ENCODE measurements at places on chromosomes 1 and 21.

DNA sequence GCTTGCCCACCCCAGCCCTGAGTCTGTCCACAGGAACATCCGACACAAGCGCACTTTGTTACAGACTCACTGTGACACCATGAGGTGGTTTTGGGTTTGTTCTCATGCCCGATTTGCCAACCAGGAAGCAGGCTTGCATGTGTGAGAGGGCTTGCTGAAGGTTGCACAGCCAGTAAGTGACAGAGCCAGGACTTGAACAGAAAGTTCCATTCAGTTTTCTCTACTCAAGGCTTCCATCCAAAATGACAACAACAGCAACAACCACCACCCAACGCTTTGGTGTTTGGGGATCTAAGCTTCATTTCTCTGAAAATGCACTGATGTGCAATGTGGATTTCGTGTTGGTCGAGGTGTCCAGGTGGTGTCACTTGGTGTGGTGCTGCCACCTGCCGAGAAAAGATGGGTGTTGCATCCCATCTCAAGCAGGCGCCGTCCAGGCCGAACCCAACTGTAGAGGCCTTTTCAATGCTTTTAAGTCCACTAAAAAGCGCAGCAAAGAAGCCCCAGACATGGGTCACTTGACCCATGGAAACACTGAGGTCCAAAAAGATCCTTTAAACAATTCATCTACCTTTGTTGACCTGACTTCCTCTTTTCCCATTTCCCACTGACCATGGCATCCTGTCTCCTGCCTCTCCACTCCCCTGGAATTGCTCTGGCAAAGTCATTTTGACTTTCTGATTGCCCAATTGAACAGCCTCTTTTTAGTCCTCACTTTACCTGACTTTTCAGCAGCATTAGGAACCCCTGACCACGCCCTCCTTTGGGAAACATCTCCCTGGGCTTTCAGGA is 12.2 kb downstream of the CITED4 start:
- peak; percentile 94 for DNase-seq

DNA sequence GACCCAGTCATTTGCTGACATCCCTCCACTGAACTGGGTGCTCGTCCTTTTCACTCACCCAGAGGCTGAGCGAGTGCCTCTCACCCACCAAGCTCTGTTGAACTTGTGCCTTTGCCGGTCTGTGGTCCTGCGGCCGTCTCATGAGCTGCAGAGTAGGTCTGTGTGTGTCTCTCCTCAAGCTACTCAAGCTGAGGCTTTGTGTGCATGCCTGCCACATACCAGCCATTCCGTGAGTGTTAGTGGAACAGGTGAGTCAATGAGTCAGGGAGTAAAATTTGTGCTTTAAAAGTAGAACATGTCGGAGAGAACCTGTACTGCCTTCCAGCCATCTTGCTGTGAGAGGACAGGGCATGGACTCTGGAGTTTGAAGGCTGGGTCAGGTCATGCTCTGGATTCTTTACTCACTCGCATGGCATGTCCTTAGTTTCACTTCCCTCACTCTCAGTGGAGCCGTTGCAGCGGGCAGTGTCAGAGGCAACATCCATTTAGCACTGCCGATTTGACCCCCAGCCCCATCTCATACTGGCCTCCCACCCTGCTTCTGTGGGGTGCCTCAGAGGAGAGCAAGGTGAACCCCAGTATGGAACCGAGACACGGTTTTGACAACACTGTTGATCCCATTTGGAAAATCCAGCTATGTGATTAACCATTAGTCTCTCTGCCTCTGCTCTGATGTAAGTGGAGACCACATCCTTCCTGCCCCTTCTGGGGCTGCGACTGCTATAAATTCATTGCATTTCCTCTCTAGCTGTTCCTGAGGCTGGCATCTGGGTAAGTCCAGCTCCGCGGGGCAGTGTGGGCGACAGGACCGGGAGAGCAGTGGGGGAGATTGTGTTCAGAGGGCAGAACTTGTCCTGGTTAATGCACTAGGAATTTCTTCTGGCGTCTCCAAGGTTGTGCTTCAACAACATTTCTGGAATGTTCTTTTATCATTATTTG is at the start of gene NLRP3:
NLRP3 (plus strand) TSS at position 751 of the 939 bp plus-strand sequence. CDS start 2,628 bp downstream, outside the sequence.
- no peak for DNase-seq

DNA sequence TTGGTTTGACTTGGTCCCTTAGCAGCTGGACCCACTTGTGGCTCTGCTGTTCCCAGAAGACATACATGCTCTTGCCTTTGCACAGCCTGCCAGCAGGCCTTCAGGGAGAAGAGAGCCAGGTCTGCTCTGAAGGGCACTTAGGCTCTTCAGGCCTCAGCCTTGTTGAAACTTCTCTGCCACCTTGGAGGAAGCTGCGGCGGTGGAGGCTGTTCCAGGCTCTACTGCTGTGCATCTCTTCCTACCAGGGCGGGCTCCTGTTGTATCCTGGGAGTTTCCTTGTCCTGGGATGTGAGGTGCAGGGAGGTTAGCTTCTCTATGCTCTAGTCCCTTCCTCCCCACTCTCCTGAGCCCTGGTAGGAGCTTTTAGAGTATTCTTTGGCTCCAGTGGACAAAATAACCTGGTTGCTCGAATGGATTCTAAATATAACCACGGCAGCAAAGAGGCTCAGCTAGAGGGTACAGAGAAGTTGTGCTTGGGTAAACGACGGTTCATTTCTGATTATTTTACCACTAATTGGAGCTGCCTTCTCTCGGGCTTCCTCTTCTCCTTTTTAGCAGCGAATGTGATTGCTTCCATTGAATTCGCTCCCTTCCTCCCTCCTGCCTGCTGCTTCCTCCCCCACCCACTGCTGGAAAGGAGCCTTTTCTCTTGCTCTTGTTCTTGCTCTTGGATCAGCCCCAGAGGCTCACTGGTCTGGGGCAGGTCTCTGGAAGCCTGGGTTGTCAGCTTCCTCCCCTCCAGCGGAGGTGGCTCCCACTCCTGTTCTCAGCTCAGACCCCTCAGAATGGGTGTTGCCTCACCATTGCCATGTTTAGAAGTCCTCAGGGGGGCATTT is 126.6 kb upstream of the CACNA1E start:
- peak; percentile 86 for DNase-seq

DNA sequence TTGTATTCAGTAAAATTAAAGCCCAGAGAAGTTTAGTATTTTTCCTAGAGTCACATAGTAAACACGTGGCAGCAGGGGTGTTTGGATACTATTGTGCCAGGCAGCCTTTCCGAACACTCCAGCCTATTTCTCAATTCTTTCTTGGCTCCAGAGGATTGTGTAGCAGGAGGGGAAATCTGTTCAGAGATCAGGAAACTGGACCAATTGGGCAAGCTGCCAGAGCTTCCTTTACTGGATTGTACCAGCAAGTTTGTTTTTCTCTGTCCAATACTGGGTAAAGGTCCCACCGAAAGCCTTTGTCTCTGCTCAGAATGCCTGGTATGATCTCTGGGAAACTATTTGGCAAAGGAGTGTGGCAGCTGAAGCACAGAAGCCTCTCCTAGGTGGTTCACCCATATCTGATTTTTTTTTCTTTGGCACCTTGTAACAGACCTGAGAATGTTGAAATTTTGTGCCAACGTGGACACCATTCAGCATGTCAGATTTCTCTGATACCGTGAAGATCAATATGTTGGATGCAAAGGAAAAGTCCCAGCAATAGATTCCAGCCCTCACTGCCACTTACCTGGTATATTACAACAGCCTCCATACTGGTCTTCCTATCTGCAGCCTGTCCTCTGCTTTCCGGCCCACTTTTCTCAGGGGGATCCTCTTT is 126.2 kb downstream of the FGGY start:
- DNase-seq: peak; percentile 93

- DNase-seq: no peak
These were observed 189.9 kb downstream of the FOXD2 start for GRCh38 chr1:47627471-47628370.

- no peak for DNase-seq
These were observed 573.1 kb downstream of the USP25 start for GRCh38 chr21:16302851-16303282.

DNA sequence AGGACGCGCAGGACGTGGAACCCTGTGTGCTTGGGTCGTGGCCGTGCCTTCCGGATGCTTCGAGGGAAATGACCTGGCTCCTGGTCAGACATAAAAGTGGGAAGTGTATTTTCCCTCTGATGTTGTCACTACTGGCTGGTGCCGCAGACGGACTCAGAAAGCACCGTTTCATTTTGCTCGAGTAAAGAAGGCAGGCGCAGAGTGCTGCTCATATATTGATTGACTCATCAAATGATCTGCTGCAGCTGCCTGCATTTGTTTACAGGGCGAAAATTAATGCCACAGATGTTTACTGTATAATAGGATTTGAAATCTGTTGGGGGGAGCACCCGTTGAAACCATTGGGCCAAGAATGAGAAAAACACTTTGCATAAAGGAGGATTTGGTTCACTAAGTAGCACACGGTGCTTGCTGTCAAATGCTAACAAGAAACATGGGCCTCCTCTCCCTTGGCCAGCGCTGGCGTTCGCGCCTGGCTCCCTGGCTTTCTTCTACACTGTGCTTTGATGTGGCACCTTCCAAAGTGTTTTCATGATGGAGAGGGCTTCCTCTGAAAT is 365.5 kb downstream of the CAMTA1 start:
- no peak for DNase-seq

DNA sequence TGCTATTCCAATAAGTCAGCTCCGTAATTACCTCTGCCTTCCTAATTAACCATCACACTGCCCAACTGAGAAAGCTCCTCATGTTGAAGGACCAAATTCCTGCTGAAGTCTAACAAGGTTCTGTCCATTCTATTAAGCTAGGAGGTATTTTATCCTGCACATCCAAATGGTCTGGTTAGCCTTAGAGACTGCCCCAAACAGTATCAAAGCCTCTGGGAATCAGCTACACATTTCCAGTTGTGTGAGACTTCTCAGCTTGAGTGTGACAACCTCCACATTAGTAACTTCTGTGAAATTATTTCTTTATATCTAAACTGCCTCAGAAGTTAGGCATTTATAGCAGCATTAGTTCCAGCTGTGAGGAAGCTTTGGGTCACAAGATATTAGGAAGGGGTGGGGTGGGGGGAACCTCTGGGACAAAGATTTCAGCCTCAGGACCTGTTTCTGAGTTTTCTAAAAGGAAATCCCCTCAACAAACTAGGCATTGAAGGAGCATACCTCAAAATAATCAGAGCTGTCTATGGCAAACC is 150.5 kb upstream of the DUSP10 start:
- no peak for DNase-seq

DNA sequence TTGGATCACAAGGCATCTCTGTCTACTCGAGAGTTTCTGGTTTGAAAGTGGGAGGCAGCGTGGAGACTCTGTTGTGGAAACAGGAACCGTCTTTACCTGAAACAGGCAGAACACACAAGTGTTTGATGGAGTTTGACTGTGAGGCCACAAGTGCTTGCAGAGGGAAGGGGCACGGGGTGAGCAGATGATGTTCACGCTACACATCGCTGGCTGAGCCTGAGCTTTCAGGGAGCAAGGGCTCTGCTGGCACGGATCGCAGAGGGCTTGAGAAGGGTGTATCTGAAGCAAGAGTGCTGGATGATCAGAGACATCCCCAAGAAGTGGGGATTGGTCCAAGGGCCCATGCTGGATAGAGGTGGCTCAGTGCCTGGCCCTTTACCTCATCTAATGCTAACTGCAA is 59.3 kb downstream of the IGSF21 start:
- DNase-seq: no peak

GRCh38 chr1:117017648-117018047 is 16.1 kb downstream of the CD101 start:
- DNase-seq: no peak

DNA sequence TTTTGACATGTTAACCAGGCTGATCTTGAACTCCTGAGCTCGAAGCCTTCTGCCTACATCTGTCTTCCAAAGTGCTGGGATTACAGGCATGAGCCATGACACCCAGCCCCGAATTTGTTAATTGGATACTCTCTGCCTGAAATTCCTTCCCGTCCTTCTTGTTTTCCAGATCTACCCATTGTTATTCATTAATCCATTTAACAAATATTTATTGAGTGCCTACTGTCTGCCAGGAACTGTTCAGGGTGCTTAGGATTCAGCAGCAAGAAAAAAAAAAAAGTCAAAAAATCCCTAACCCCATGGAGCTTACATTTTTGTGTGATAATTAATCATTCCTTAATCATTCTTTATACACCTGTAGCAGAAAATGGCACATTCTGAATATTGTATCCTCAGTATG is 206.8 kb upstream of the FOXD3 start:
- no peak for DNase-seq

- peak; percentile 42 for DNase-seq
These were observed 81.1 kb upstream of the PGBD5 start for GRCh38 chr1:230507236-230507635.

DNA sequence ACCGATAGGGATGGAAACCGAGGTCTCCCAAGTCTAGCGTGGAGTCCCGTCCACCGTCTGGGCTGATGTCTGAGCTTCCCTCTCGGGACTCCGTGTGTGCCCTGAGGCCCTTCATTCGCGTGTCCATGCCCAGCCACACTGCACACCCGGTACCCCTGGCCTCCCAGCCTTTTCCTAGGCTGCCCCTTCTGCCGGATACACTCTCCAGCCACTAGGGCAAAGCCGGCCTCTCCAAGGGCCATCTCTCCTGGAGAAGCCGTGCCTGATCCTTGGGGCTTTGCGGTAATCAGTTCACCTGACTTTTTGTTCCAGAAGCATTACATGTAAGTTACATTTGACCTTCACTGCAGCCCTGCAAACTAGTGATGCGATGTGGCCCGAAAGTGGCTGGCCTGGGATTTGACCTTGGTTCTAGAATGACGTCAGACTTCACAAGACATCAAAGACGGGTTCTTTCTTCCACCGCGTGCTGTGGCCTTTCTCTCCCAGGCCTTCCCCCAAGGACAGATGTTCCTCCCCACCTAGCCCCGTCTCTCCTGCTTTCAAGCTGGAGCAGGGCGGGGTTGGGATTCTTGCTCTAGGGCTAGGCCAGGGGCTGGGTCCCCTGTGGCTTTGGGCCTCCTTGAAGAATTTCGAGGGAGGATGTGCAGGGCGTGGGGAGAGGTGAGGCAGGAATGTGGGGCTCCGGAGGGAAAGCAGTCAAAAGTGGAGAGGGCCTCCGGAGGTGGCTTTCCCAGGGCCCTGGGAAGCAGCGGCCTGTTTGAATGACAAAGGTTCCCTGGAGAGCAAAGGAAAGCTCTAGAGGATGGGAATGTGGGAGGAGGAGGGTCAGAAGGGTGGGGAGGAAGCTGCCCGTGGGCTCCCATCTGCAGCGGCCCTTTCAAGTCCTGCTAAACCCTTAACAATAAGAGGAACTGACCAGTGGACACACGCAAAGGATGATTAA is 49.7 kb upstream of the SLC2A1 start:
- no peak for DNase-seq

GRCh38 chr1:85022700-85023099 is 25.6 kb downstream of the MCOLN3 start:
- DNase-seq: no peak

- DNase-seq: no peak
These were observed 208.7 kb downstream of the FGGY start for GRCh38 chr1:59505596-59506028.

GRCh38 chr1:175530622-175531375 is 212.6 kb downstream of the TNR start:
- DNase-seq: no peak

GRCh38 chr1:209153411-209153810 is 430.1 kb upstream of the CAMK1G start:
- DNase-seq: no peak

- DNase-seq: no peak
These were observed 27.7 kb upstream of the VWA5B1 start for GRCh38 chr1:20262810-20263534.
